Naive thymus-derived CD4-positive, alpha-beta T cell (primary cell): ENCODE measurements at places on chromosomes 2 and 18. TPM values are rescaled to one million over a fixed set of nuclear protein-coding genes. Genes with fewer than 3 reads are reported as not detected.

- H3K36me3 ChIP-seq: no peaks in the 10 kb centered on the region
- no peaks in the 10 kb centered on the region for H3K4me1 ChIP-seq
- H3K4me3 ChIP-seq: no peak overlapping the region
- H3K27me3 ChIP-seq: no peaks in the 10 kb centered on the region
These were observed 71.7 kb upstream of the WDR75 start for GRCh38 chr2:189369566-189369965.

GRCh38 chr2:23592061-23592685 lies 207.2 kb downstream of the KLHL29 start:
- no peaks in the 10 kb centered on the region for H3K27me3 ChIP-seq

GRCh38 chr2:239466755-239467271 lies 66.0 kb upstream of the HDAC4 start:
- no peaks in the 10 kb centered on the region for H3K36me3 ChIP-seq
- no peaks in the 10 kb centered on the region for H3K4me1 ChIP-seq
- DNase-seq: no peak
- H3K27me3 ChIP-seq: no peaks in the 10 kb centered on the region

Gene SFXN5
- polyA plus RNA-seq: 2.2 TPM

Gene HRH4
- not detected for polyA plus RNA-seq

Gene ATOH8
- not detected for polyA plus RNA-seq

Gene TUBB8B
- not detected for polyA plus RNA-seq

Gene MTCL1
- polyA plus RNA-seq: not detected

Gene NEB
- polyA plus RNA-seq: 0.26 TPM
